CD4-positive, alpha-beta memory T cell (primary cell): ENCODE measurements at places on chromosomes 11 and 22. TPM values are rescaled to one million over a fixed set of nuclear protein-coding genes. Genes with fewer than 3 reads are reported as not detected.

Gene SYT9
- not detected for total RNA-seq

Gene SLC6A5
- total RNA-seq: not detected

DNA sequence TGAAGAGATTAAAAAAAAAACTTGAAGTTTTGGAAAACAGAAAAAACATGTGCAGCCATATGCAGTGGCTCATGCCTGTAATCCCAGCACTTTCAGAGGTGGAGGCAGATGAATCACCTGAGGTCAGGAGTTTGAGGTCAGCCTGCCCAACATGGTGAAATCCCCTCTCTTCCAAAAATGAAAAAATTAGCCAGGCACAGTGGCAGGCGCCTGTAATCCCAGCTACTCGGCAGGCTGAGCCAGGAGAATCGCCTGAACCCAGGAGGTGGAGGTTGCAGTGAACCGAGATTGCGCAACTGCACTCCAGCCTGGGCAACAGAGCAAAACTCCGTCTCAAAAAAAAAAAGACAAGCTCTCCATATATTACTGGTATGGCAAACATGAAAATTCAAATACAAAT, 7.6 kb downstream of the DLG2 start:
- no peak for DNase-seq

DNA sequence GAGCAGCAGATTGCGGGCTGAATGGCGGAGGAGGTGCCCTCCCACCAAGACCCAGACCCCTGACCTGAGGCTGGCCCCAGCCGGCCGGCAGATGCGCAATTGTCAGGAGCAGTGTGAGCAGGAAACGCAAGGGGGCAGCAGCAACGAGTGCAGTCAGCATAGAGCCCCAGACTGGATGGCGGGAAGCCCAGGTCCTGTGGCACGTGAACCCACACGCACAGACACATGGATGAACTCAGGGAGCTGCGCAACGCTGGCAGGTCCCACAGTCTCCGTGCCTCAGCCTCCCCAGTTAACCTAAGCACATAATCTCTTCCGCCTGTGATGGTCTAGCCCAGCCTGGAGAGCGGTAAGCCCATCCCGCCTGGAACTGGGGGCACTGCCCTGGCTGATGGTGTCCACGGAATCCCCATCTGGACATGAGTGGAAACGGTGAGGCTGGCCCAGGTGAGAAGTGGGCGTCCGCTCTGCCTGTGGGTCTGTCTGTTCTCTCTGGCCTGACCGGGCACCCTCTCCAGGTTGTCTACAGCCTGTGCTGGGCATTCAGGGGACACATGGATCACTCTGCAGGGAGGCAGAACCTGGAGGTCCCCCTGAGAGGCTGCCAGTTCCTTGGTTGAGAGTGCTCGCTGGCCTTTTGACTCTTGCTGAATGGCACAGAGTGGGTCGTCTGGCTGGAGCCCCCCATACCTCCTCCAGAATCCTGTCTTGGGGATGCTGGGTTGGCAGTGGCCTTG, 626 bp upstream of the TBX10 start:
- DNase-seq: peak; percentile 51

GRCh38 chr11:110340436-110340835, 44.0 kb upstream of the RDX start:
- no peak for DNase-seq

DNA sequence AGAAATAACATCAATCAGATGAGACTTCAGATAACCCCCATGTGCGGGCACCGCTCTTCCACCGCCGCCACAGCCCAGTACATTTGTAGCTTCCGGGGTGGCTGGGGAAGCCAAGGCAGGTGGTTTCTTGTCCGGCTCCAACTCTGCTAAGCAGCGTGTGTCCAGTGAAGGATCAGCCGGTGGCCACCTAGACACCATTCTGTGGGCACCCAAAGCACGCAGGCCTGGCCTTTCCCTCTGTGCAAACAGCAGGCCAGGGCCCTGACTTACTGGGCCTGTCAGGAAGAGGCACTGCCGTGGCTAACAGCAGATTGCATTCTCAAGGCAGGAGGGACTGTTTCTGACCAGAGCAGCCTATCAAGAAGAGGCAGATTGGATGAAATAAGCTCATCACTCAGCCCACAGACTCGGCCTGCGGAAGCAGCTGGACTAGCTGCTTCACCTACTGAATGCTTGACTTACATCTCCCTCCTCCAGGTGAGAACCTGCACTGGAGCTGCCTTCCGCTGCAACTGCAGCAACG, 74.8 kb downstream of the ETS1 start:
- peak; percentile 59 for DNase-seq

DNA sequence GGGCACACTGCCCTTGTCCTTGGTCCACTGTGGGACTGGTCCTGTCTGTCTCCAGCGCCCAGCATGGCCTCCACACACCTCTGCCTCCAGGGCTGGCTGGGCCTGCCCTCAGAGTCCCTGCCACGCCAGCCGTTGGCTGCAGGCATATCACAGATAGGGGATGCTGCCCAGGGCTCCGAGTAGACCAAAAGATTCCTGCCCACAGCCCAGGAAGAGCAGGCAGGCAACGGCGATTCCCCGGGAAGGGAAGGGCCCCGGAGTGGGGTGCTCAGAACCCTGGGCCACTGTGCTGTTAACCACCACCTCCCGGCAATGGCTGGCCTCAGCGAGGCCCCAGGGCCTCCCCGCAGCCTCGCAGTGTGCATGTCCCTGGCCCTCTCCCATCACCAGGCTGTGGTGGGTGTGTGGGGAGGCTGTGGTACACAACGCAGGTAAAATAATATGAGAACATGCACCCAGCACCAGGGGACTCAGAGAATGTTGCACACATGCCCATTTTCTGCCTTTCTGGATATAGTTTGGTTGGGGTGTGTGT, 2.2 kb downstream of the IFITM5 start:
- no peak for DNase-seq

DNA sequence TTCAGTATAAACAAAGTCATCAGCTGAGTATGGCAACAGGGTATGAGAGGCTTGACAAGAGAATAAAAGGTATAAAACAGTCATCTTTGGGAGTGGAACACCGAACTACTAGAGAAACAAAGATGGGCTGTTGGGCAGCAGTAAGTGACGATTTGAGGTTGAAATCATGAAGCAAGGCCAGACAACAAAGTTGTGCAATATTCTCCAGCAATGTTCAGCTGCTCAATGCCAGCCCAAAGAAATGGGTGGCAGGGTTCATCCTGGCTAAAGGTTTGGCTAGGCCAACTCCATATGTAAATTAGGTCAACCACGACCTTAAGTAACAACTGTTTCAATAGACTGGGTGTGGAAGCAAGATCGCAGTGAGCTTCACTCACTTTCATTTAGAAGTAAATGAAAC, 6.2 kb downstream of the APIP start:
- no peak for DNase-seq

DNA sequence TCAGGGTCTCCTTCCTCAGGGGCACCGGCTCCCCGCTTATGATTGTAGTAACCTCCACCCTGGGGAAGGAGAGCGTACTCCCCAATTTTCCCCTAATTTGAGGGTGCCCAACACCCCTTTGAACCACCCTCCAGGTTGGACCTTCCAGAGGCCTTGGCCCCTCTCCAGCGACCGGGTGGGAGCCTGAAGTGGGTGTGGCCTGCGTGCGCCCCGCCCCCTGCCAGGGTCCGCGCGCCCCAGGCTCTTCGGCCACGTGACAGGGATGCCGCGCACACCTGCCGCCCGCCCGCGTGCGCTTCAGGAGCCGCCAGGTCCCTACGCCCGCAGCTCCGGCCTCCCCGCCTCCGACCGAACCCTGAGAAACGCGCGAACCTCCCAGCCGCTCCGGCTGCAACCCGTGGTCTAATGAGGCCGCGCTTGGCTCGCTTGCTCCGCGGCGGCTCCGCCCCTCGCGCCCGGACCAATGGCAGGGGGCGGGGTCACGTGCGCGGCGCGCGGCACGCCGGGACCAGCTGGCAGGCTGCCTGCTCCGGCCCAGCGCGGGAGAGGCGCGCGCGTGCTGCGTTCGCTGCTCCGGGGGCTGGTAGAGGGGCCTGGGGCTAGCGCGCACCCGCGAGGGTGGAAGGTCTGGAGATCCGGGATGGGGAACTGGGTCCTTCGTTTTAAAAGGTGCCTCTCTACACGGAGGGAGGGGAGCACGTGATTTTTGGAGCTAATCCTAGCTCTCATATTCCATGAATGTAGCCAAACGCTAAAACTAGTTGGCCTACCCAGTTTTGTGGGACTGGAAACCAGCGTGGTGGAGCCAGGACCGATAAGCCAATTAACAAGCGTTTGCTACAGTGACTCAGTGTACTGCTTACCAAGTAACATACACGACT, at the start of gene FOXRED2:
TSS of gene FOXRED2 (minus strand) at position 404 of the 881 bp plus-strand sequence. CDS start 618 bp downstream, outside the sequence.
- peak; percentile 90 for DNase-seq

GRCh38 chr11:76119032-76119431, 87.3 kb downstream of the WNT11 start:
- no peak for DNase-seq

GRCh38 chr11:102005306-102005705, 41.9 kb upstream of the CFAP300 start:
- no peak for DNase-seq

Gene ENTHD1
- total RNA-seq: 0.26 TPM

Gene PAMR1
- not detected for total RNA-seq

Gene FXYD2
- total RNA-seq: 9.3 TPM

DNA sequence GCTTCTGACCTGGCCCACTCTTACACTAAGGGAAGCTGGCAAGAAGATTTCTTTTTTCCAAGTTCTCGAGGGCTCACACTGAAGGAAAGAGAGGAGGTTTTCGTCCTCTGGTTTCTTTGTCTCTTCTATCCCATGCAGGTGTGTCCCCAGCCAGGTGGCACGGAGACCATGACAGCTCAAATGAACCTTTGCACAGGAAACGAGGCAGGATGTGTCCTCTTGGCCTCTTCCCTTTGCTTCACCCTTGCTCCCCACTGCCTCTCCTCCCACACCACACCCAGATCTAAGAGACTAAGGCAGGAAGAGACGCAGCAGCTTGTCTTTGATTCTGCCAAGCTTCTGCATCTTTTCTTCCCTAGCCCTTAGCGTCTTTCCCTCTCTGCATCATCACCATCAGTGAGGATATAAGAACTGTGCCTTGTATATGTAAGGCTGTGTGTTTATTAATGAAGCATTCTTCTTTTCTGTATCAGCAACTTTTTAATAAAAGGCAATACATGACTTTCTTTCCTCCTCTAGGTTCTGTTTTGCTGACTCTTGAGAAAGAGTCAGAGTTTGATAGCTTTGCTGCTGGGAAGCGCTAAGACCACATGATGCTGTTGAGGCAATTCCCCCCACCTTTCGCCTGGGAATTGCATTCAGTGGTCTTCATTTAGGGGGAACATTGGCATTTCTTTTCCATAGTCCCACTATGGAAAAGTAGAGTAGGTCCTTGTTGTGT, 56.0 kb upstream of the PARVA start:
- DNase-seq: no peak

Gene DEUP1
- total RNA-seq: not detected

DNA sequence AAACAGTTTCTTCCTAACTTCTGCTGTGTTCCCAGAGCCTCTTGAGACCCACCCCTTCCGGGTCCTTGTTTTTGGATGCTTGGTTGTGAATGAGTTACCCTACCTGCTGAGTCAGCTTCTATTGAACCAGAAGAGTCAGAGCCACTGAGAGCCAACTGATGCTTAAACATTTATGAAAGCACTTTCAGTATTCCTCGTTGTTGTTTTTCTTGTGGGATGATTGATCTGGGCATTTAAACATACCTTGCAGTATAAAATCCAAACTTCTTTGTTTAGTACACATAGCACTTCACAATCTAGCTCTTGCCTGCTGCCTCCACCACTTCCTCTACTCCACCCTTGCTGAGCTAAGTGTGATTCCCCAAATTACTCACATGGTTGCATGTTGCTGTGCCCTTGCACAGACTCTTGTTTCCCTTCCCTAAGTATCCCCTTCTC, 5.5 kb downstream of the PRSS23 start:
- no peak for DNase-seq

Gene GANAB
- total RNA-seq: 260 TPM

- DNase-seq: no peak
Observed at GRCh38 chr11:69321877-69322361, 28.0 kb downstream of the MYEOV start.

Gene MMP27
- total RNA-seq: not detected

GRCh38 chr11:58577555-58578135, 1.2 kb upstream of the ZFP91 start:
- DNase-seq: peak; percentile 84

GRCh38 chr22:40408718-40409612, 38.6 kb downstream of the SGSM3 start:
- DNase-seq: no peak

- DNase-seq: no peak
Observed at GRCh38 chr22:29382580-29383302, 5.6 kb downstream of the AP1B1 start.

DNA sequence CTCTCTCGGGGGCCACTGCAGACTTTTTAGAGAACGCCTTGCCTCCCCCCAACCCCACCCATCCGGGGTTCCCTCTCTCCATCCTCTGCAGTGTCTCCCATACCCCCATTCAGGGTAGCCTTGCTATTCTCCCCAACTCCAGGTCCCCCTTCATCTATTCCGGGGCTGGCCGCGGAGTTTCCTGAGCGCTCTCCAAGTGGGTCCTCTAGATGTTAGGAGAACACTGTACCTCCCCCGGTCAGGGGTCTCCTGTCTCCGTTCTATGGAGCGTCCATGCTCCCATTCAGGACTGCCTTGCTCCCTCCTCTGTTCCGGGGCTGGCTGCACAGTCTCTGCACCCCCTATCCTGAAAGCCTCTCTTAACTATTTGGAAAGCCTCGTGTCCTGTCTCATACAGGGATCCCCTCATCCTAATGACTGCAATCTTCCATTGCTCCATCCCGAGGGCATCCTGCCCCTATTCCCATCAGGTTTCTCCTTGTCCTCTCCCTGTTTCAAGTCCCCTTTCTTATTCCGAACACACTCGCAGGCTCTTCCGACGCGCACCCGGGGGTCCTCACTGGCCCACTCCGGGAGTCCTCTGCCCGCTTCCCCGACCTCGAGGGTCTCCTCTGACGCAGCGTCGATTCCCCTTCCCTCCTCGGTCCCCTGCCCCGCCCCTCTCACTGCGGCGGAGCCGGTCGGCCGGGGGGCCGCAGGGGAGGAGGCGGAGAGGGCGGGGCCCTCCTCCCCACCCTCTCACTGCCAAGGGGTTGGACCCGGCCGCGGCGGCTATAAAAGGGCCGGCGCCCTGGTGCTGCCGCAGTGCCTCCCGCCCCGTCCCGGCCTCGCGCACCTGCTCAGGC, at the start of gene NEFH:
TSS of gene NEFH (plus strand) at position 802 of the 845 bp plus-strand sequence. CDS start 45 bp downstream, outside the sequence.
- DNase-seq: no peak

- DNase-seq: no peak
Observed at GRCh38 chr11:32267679-32268187, 167.6 kb downstream of the WT1 start.

DNA sequence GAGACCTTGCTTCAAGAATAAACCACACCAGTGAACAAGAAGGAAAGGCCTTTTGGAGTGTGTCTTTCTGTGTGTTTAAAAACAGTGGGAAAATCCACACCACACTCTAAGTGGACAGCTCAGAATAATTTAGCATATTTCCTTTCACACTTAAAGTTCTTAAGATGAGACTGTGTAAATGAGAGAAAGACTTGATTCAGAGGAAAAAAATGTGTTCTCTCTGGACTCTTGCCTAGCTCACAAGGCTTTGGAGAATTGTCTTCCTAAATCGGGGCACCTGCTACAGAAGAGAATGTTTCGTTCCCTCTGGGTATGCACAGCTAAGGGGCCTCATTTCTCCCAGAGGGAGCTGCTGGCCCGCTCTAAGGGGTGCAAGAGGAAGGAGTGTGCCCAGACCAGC, 28.4 kb upstream of the CRTAM start:
- DNase-seq: no peak

Gene OR4A16
- not detected for total RNA-seq

GRCh38 chr11:68803766-68804165, 38.0 kb downstream of the CPT1A start:
- DNase-seq: no peak
